Karpas-422 (cell line): ENCODE measurements at places on chromosomes 16 and 17.

GRCh38 chr17:15298176-15298575 lies 33.0 kb upstream of the PMP22 start:
- no peak for DNase-seq

DNA sequence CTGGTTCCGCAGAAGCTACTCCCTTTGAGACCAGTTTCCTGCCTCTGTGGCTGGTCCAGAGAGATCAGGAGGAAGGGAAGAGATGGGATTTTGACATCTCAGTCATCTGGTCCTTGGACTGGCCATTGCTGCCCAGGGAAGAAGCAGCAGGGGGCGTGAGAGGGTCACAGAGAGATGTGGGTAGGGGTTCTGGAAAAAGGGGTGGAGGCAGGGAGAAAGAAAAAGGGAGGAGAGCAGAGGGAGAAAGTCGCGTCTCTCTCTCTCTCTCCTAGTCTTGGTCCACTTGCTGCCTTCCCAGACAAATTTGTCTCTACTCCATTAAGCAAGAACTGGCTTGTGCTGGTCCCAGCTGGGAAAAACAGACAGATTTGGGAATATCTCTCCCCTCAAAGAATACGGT lies 4.4 kb downstream of the SHBG start:
- peak; percentile 63 for DNase-seq

GRCh38 chr17:60231234-60231633 lies 81.5 kb downstream of the CA4 start:
- peak; percentile 70 for DNase-seq

DNA sequence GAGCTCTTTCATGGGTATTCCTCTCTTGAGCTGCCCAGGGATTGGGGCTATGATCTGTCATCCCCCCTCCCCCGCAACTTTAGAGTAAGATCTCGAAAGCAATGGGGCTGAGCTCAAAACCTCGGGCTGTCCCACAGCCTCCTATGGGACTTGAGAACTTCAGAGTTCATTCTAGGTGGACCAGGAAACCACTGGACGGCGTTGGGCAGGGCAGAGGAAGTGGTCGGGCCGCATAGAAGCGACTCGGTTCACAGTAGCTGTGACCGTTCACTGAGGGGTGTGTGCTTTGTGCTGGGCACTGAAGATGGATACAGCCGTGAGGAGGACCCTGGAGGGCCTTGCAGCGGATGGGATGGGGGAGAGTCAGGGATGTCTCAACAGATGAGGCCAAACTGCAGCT lies 292.0 kb downstream of the CPPED1 start:
- DNase-seq = no peak

DNA sequence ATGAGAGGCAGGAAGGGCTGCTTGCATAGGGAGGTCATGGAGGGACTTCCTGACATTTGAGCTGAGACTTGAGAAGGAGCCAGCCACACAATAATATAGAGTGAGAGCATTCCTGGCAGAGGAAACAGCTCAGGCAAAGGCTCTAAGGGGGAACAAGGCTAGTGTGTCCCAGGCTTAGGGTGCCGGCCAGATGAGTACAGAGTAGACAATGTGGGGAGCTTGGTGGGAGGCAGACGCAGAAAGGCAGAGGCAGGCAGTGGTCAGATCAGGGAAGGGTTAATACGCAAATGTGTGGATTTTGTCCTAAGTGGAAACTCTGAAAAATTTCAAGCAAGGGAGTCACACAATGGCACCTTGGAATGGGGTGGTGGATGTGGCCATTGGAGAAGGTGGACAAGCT lies 31.3 kb downstream of the CD300LB start:
- no peak for DNase-seq

- DNase-seq = no peak
Measured at GRCh38 chr17:82870541-82870940, 30.7 kb upstream of the ZNF750 start.

DNA sequence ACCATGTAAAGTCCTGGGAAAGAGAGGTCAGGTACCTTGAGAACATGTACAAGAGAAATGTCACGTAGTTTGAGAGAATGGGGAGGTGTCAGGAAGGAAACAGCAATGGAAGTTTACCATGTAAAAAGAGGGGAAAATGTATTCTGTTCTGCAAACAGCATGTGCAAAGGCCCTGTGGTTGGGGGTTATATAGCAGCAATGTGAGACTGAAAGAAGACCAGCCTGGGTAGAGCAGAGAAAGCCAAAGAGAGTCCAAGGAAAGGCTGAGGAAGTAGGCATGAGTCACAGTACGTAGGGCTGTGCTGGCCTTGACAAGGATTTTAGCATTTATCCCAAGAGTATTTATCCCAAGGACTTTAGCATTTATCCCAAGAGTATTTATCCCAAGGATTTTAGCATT lies 141.3 kb upstream of the CACNG3 start:
- DNase-seq = no peak

GRCh38 chr17:45229681-45230409 lies 8.2 kb downstream of the FMNL1 start:
- no peak for DNase-seq

DNA sequence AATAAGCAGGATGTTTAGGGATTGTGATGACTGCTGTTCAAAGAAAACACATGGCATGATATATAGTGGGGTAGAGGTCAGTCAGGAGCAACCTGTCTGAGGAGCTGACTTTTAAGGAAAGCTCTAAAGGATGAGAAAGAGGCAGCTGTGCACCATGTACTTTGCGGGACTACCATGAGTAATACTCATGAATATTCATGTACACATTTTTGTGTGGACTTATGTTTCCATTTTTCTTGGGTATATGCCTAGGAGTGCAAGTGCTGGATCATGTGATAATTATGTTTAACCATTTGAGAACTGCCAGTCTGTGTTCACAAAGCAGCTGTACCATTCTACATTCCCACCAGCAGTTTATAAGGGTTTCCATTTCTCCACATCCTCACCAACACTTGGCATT lies 35.8 kb downstream of the BEAN1 start:
- no peak for DNase-seq

GRCh38 chr17:70378076-70378475 lies 208.7 kb downstream of the KCNJ2 start:
- no peak for DNase-seq

DNA sequence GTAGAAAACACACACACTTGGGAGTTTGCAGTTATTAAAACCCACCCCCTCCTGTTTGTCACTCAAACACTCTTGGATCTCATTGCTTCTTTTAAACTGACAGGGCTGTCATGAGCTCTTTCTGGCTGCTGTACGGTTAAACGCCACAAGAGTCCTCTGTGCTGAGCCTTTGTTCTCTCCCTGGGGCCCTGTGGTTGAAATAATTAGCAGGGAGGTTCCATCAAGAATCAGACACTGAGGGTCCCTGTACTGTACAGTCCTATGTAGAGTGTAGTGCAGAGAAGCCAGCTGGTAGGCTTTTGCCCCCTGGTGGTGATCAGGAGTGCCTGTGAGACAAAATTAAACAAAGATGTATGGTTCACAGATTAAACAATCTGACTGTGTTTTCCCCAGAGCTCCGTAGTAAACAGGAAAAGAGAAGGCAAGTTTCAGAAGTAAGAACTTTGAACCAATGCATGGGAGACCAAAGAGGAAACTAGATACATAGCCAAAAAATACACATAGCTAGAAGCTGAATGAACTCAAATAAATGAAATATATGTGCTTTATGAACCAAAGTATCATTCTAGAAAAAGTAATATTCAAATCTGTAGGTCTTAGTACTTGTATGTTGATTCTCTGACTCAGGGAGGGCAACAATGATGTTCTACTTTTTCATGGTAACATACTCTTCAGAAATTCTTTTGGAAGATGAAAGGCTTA lies 1.4 kb upstream of the SSH2 start:
- DNase-seq = peak; percentile 98

DNA sequence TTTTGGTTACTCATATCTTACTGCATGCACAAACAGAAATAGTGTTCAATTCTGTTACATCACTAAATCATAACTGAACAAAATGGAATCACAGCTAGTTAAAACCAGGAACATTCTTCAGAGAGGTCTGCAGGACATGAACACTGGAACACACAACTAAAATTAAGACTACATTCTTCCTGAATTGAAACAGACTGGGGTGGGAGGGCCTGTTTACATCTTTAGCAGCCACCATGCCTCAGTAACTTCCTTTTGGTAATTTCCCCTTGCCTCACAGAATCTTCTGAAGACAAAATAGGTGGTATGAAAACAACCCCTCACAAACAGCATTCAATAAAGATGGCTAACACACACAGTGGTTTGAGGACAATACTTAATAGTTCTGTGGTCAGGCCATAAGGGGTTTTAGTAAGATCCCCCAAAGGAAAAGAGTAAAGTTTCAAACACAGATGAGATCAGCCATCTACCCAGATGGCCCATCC lies 6.5 kb downstream of the MARF1 start:
- DNase-seq = no peak

DNA sequence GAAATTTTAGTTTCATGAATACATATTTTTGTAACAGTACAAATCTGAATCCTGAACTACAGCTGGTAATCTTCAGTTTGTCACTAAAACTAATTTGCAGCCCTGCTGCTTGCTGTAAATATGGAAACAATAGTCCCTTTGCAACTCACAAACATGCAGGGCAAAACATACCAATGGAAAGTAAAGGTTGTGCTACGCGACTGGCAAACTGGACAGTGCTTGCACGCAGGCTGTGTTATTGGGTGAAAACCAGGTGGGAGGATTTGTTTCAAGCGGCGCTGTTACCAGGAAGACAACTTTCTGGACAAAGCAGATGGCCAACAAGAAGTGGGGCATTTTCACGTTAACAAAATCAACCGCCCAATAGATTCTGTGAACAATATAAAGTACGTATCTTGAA lies 93.5 kb downstream of the CDYL2 start:
- DNase-seq = no peak

DNA sequence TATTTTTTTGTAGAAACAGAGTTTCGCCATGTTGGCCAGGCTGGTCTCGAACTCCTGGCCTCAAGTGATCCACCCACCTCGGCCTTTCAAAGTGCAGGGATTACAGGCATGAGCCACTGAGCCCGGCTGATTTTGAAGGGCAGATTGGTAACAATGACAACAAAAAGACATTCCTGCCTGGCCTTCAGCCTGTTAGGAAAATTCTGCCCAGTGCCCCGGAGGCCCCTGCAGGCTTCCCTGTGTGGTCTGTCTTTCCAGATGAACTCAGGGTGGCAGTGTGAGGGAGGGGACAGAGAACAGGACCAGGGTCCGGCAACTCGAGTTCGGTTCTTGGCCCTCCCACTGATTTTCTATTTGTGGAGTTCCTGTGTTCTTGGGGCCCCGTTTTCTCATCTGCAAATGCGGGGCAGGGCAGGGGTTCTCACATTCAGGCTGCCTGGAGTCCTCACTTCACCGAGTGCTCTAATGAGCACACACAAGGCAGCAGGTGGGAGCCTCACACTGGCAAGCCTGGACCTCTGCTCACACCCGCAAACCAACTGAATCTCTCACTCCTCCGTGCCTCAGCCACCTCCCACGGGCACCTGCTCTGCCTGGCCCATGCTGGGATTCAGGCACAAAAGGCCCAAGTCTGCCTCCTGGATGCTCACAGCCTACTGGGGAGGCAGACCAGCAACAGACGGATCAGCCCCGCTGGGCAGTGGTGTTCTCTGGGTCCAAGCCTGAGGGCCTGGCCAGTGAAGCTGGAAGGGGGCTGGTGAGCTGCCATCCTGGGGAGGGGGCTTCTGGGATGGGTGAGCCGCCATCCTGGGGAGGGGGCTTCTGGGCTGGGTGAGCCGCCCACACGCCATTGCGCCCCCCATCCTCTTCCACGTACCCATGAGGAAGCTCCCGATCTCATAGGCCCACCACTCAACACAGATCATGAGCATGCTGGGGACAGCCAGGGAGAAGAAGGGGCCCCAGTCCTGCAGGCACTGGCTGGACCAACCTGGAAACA lies 10.3 kb downstream of the SLC47A2 start:
- DNase-seq = no peak

GRCh38 chr17:76271669-76272540 lies 6.8 kb downstream of the UBALD2 start:
- peak; percentile 73 for DNase-seq
